ENCODE measurements at places on chromosomes 12 and 14.
A peak's percentile ranks its signal among the peaks of the same experiment; 100 is the strongest.

GRCh38 chr12:49623142-49623904 is at the start of gene PRPF40B:
PRPF40B (plus strand) TSS chr12:49623561; CDS start chr12:49623591, 30 bp downstream.
- DNase-seq: peak; percentile 92

DNA sequence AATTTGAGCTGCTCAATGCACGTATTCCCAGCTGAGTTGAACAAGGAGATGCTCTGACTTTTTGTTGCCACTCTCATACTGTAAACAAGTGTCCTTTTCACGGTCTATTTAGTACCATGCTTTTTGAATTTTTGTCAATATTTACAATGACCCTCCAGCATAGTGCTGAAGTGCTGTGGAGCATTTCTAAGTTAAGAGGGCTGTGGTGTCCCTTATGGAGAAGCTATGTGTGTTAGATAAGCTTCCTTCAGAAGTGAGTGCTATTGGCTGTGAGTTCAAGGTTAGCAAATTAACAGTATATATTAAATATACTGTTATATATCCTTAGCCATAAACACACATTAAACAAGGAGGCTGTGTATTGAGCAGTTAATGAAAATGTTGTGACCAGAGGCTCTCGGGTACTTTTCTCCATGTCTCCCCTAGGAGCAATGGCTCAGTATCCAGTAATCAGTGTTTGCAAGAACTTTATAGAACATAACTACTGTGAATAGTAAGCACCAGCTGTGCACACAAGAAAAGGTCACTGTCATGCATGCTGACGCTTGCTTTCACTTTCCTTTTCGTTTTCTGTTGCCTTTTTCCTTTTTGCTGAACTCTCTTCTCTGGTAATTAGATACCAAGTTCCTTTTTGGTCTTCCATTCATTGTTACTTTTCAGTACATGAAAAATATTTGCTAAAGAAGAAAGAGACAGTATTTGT is 187.2 kb upstream of the NEDD1 start:
- DNase-seq: no peak

DNA sequence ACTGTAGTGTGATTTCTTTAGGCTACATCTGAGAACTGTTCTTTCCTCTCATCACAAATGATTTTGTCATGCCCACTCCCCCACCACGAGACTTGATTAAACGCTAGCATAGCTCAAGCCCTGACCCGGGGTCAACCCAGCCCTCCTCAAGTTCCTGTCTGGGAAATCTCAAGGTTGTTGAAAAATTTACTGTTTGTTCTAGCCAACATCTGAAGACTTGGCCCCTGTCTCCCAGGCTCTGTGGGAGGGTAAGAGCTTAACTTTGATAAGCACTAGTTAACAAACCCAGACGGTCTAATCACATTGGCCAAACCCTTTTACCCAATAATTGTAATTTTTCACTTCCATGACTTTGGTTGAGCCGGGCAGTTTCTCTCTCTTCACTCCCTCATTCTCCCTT is 86.2 kb upstream of the AMIGO2 start:
- no peak for DNase-seq

- no peak for DNase-seq
Observed at GRCh38 chr12:119857041-119857591, 20.0 kb downstream of the CIT start.

- no peak for DNase-seq
Observed at GRCh38 chr12:9347328-9348127, 139.3 kb upstream of the PZP start.

DNA sequence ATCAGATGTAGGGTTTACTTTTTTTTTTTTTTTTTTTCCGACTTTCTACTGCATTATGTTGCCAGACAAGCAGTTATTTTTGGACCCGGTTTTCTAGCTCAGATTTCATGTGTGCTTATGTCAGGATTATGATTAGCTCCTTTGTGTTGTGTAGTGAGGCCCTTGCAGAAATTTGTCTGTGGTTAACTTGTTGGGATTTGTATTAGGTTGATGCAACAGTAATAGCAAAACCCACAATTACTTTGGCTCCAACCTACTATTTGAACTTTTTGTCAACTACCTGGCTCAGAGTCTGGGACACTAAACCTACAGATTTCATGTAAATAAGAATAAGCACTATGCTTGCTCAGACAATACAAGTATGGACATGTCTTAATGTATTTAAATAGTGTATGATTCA is 44.1 kb upstream of the KCNJ8 start:
- DNase-seq: no peak

DNA sequence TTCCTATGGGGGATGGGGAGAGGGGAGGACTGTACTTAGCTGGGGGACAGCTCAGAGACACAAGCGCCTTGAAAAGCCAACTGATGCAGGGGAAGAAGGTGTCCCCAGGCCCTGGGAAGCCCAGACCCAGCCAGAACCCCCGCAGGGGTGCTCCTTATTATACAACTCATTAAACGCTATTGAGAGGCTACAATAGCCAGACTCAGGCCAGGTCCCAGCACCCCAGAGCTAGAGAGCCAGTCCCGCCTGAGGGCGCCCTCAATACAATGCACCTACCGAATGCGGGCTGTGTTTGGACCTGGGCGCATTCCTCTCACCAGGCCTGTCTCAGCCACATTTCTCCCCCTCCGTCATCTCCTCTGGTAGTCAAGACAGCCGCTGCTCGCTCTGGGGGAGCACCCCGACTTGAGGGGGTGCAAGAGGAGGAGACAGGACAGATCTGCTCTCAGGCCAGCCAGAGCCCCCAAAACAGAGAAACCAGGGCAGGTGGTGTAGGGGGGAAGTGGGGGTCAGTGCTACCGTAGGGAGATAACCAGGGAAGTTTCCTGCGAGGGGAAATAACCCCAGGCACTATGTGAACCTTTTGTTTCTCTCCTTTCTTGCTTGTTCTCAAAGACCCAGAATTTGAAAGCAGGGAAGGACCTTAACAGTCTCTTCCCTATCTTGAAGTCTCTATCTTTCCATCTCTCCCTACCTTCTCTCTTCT is 6.1 kb upstream of the ASIC1 start:
- no peak for DNase-seq

- no peak for DNase-seq
Observed at GRCh38 chr12:120702637-120703036, 7.6 kb upstream of the UNC119B start.

DNA sequence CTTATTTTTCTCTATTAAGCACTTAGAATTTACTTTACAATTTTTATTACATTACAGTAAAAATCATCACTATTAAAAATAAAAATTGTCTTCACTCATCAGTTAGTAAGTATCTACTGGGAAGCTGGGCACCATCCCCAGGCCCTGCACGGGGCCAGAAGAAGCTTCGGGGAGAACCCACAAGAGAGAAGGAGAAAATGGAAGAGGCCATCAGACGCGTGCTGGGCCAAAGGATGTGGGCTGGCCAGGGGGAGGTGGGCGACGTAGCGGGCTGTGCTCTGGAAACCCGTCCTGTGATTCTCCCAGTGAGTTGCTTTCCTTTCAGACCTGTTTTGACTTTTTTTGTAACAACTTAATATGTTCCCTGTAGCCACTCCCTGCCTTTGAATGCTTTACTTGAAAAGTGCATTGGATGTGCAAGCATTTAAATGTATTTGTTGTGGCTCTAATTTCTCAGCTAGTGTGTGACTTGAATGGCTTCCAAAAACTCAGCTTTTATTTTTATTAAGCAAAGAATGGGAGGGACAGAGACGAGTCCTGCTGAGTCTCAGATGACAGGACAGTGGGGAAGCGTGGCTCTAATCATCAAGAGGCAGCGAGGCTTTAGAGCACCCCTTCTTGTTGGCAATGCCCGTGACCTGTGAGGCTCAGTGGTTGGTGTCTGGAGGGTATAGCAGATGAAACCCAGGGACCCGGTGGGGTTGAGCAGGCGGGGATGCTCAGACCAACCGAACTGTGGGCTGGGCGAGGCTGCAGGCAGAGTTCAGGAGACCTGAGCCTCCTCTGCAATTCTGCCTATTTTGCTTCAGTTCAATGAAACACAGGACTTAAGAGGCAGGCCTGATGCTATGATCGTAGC is 38.8 kb downstream of the SYNE3 start:
- DNase-seq: no peak

GRCh38 chr14:21302013-21302835 is 22.3 kb downstream of the RPGRIP1 start:
- no peak for DNase-seq

DNA sequence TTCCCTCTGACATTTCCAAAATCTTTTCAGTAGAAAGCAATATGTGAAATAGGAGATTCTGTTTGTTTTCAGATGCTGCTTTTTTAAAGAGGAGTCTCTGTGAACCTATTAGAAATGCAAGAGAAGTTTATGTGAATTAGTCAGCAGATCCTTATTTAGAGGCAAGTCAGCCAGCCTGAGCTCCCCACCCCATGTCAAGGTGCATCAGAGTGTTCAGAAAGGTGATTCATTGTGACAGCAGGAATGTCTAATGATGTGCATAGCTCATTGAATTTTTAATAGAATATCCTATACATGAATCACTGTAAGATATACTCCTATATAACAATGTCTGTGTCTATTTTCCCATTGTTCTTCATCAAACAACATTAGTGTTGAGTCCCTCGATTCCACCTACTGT is 1222.4 kb upstream of the USP15 start:
- DNase-seq: no peak

- DNase-seq: no peak
Observed at GRCh38 chr12:78004249-78005093, 173.8 kb downstream of the NAV3 start.

DNA sequence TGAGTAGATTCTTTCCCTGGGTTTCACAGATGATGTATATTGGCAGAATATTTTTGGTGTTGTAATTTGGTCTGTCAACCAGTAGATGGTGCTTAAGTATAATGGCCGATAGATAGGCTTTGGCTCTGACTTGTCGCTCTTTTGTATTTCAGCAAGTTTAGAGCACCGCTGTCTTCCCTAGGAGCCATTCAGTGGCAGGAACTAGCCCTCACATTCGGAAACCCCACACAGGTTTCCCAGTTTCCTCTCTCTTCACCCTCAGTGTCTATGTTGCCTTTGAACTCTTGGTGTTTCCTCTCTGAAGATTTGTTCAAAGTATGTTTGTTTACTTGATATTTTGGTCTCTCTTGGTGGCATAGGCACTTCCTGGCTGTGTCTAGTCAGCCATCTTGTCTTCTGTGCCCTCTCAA is 102.2 kb downstream of the GPHN start:
- DNase-seq: no peak
